ENCODE measurements at places on chromosomes 4 and X. TPM values are rescaled to one million over a fixed set of nuclear protein-coding genes. Genes with fewer than 3 reads are reported as not detected.

TRAPPC11 gene
- 23.5 TPM for total RNA-seq

RNF128 gene
- total RNA-seq: 0.18 TPM

GRCh38 chr4:155948541-155948940 is 5.1 kb downstream of the CTSO start:
- H3K27ac ChIP-seq: no peak overlapping the region
- H3K4me3 ChIP-seq: no peak overlapping the region
- DNase-seq: no peak
- H3K27me3 ChIP-seq: no peaks in the 10 kb centered on the region
- H3K36me3 ChIP-seq: no peaks in the 10 kb centered on the region

DNA sequence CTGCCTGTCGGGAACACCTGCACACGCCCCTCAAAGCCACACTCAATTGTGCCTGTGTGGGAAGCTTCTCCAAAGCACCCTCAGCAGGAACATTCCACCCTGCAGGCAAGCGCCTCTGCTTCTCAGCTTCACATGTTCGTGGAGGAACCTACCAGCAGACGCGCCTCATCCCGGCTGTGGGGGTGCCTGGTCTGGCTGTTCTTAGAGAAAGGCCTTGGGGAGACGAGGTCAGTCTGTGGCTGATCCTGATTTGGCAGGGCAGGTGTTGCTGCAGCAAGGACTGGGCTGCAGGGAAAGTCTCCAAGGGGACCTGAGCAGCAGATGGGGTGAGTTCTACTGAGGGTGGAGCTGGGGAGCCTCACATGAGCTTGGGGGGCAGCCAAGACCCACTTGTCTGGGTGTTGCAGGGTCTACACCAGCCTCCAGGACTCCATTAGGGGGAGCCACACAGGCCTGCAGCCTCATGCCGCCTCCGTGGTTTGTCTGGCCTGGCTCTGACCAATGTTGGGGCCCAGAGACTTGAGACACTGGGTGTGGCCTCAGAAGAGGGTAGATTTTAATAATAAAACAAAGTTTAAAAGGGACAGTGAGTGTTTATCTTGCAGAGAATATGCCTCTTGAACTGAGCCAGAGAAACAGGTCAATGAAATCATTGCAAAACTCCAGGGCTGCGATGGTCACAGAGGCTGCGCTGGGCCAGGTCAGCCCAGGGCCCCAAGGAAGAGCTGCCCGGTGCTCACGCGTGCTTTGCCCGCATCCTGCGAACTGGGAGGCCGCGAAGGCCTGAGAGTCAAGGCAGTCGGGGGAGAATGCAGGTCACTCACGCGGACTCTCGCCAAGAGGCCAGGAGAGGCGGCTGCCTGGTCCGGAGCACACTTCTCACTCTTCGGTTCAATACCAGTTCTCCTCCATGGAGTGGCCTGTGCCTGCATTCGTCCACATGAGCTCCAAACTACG is 21.1 kb downstream of the RNF212 start:
- no peaks in the 10 kb centered on the region for H3K4me1 ChIP-seq
- DNase-seq: no peak
- H3K36me3 ChIP-seq: no peaks in the 10 kb centered on the region
- H3K27ac ChIP-seq: no peak overlapping the region
- no peaks in the 10 kb centered on the region for H3K27me3 ChIP-seq

- DNase-seq: no peak
- no peak overlapping the region for H3K4me3 ChIP-seq
- H3K27ac ChIP-seq: no peak overlapping the region
Measured at GRCh38 chr4:1716065-1716945, 4.2 kb upstream of the SLBP start.

DNA sequence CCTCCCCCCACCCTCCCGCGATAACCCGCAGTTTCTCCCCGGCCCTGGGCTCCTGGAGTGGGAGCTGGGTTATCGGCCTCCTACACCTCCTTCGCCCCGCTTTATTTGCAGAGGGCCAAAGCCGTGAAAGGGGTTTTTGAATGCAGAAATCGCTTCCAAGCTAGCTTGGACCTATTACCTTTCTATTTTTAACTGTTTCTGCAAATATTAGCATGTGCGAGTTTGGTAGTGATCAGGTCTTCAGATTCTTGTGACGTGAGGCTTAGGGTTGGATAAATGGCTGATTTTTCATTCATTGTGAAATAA is 1.3 kb downstream of the USP9X start:
- H3K27me3 ChIP-seq: no peaks in the 10 kb centered on the region
- H3K4me1 ChIP-seq: peaks cover 21% of the 10 kb centered on the region
- H3K36me3 ChIP-seq: no peaks in the 10 kb centered on the region
- peak overlapping the region; percentile 87 for H3K4me3 ChIP-seq
- no peak for DNase-seq

LRIT3 gene
- total RNA-seq: 0.15 TPM

All from cardiac muscle cell (in vitro differentiated cells and primary cell).